ENCODE measurements at places on chromosomes 3 and 15. TPM values are rescaled to one million over a fixed set of nuclear protein-coding genes. Genes with fewer than 3 reads are reported as not detected.
A peak's percentile ranks its signal among the peaks of the same experiment; 100 is the strongest.

GRCh38 chr3:155449613-155450267 lies 156.3 kb upstream of the STRIT1 start:
- no peak for DNase-seq

GRCh38 chr3:47573190-47574172 lies 5.2 kb downstream of the CSPG5 start:
- DNase-seq: no peak

DNA sequence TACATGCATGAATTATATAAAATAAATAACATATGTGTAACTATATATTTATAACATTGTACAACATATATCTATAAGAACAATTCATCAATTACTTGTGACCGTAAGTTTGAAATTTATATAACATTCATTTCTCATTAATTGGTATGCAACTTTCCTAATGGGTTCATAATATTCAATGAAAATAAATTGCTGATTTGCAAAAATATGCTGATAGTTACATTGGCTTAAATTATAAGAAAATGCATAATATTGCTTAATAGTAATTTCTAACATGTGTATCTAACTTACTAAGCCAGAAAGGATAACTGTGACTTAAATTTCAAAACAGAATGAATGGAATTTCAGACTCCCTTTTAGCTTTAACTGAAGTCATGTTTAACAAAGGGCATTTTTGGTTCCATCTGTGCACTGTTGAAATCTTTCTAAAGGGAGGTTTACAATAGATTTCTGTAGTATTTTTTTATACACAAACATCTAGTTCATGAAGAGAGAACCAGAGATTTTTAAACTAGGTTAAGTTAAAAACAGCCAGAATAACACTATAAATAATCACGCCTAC lies 310.9 kb downstream of the TBC1D5 start:
- no peak for DNase-seq

DNA sequence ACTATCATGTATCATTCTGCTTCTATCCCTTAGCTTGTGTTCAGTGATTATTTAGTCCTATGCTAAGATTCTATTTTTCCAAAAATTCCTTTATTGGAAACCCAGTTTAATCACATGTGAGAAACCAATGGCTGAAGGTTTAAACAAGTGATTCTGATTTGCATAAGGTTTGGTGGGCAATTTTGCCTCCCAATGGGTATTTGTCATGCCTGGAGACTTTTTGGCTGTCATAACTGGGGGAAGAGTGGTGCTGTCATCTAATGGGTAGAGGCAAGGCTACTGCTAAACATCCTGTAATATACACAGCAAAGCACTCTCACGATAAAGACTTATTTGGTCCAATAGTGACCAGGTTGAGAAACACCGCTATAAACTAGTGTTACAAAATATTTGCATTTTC lies 148.7 kb downstream of the ALCAM start:
- DNase-seq: no peak

GRCh38 chr3:172031996-172032395 lies 7.4 kb upstream of the FNDC3B start:
- DNase-seq: no peak

GRCh38 chr3:137509354-137510045 lies 254.6 kb upstream of the SOX14 start:
- DNase-seq: no peak

GRCh38 chr15:35080226-35080625 lies 4.9 kb downstream of the NANOGP8 start:
- DNase-seq: no peak

DNA sequence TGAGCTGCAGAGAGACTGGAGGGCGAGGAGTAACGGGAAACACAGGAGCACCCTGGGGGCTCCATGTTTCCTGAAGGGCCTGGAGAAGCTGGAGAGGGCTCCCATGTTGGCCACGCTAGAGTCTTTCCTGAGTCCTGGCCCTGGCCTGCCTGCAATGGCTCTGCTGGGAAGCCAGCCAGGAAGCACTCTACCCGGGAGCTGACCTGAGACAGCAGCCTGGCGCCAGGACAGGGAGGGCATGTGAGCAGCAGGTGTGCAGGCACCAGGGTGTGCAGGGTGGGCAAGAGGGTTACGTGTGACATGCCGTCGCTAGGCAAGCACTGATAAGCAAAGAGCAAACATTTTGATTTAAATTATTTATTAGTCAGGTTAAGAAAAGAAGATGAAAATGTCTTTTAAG lies 301.4 kb downstream of the OCA2 start:
- DNase-seq: no peak

DNA sequence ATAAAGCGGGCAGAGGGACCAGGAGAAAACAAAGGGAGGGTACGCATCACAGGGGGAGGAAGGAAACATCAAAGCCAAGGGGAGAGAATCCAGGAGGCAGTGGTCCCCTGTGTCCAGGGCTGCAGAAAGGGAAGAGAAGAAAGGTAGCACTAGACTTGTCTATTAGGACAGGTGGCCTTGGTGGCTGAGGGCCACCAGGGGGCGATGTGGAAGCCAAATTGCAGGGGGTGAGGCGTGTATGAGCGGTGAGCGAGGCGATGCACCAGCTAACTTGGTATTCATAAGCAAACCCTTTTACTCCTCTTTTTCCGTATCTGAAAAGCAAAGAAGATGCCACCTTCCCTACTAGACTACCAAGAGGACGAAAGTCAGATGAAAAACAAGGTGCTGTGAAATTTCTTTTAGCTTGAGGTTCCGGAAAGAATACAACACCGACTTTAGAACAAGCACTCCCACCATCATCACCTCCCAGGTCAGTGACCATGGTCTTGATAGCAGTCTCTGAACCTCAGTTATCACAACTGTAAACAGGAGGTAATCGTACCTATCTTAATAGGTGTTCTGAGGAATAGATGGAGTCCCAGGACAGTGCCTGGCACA lies 654.4 kb upstream of the ADAMTS9 start:
- DNase-seq: no peak

- no peak for DNase-seq
These were observed 104.3 kb upstream of the ABHD17C start for GRCh38 chr15:80590761-80591355.

DNA sequence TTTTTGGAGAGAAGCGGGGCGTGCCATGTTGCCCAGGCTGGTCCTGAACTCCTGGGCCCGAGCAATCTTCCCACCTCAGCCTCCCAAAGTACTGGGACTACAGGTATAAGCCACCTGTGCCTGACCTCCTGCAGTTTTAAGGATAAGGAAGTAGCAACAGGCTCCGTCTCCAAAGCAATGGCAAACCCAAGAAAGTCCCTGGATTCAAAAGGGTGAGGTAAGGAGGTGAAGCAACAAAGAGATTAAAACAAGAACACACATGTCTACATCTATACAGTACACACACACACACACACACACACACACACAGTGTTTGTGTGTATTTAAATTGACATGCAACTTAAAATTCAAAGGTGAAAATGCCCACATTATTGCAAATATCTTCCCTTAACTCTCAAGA lies 58.9 kb downstream of the ABCC5 start:
- no peak for DNase-seq

- DNase-seq: no peak
These were observed 11.7 kb downstream of the ARHGEF26 start for GRCh38 chr3:154132777-154133375.

- no peak for DNase-seq
These were observed 235.6 kb upstream of the TGFBR2 start for GRCh38 chr3:30370681-30371271.

- no peak for DNase-seq
These were observed 100.7 kb downstream of the ANXA2 start for GRCh38 chr15:60297047-60297446.

- DNase-seq: no peak
These were observed 5.2 kb upstream of the PRKCD start for GRCh38 chr3:53155760-53156159.

DNA sequence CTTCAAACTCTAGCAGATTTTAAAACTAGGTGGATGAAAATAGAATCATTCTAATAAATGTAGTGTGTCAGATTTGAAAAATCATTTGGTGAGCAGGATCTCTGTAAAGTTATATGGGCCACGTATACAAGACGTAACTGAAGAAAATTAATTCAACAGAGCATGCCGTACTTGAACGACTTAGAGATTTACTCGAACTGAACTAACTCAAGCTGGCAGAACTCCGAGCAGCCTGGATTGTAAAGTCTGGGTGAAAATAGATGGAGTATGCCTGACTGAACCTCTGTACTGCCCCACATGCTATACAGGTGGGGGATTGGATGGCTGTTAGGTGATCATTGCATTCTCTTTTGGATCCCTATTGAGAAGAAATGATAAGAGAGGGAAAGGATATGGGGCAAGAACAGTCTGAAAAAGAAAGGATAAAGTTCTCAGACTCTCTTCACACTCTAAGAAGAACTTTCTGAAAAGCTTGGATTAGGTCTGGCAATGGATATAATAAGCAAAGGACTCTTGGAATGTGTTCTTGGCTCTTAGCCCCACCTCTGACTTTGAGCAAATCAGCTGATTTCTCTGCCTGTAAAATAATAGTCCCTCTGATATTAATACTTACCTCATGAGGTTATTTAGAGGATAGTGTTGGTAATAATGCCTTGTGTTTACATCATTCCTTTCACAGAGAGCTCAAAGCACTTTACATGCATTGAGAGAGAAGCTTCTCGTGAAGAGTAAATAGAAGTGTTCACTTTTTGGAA lies 147.5 kb downstream of the FILIP1L start:
- DNase-seq: no peak

- no peak for DNase-seq
These were observed 63.4 kb upstream of the FOXP1 start for GRCh38 chr3:71646971-71647370.

DNA sequence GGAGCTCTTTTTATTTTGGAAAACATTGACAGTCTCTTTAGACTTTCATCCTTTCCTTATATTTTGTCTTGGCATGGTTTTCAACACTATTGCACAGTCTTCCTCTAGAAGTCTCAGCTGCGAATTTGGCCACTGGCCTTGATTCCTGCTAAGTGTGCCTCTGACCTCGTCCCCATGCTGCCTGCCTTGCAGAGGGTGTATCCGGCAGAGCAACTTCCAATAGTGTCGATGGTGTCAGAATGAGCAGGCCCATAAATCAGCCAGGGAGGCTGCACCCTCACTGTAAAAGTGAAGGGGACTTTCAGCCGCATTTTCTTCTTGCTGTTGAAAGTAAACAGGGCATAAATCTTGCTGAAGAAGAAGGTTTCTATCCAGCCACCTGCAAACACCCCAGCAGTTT lies 336.7 kb upstream of the TRIM42 start:
- no peak for DNase-seq

- DNase-seq: no peak
These were observed 210.8 kb downstream of the CHST2 start for GRCh38 chr3:143330296-143330868.

DNA sequence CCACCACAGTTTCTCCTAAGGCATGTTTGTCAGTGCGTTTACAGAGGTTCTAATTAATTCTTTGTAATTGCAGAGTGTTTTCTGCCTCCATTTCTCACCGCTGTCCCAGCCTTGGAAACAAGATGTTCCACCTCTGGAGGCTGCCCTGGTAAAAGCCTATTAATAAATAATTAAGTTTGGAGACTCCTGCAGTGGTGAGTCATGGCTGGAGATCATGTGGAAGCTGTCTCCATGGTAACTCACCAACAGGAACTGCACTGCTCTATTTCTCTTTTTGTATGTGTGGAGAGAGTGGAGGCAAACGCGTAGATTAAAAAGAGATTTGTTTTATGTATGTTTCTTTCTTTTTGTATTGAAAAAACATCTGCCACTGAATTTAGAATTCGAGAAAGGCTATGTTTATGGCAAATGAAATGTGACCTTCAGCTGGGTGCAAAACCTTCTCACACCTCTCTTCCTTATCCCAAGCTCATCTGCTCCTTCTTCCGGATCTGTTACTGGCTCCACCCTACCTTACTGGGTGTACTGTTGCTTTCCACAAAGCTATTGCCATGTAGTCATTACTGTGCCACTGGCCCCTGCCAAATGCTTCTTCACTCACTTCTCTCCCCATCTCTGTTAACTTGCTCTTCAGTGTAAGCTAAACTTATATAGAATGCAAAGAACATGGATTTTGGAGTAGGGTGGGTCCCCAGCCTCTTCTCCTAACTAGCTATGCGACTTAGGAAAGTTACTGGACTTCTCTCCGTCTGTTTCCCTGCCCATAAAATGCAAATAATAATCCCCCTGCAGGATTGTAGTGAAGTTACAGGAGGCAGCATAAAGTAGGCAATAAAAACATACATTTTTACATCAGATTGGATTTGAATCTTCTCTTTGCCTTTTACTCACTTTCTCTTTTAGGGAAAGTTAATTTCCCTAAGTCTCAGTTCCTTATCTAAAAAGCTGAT lies 778.5 kb downstream of the NTRK3 start:
- peak; percentile 66 for DNase-seq

- no peak for DNase-seq
These were observed 11.5 kb downstream of the GATA2 start for GRCh38 chr3:128481438-128481942.

Gene SORD
- 40.1 TPM for polyA plus RNA-seq

Gene SERINC4
- polyA plus RNA-seq: not detected

Gene SSUH2
- polyA plus RNA-seq: 5.0 TPM

Gene SKOR1
- 0.25 TPM for polyA plus RNA-seq

Gene RTP3
- not detected for polyA plus RNA-seq

Gene SMARCC1
- polyA plus RNA-seq: 137 TPM

Gene SEMA3F
- 70.8 TPM for polyA plus RNA-seq

Gene TUSC7
- polyA plus RNA-seq: not detected

Gene ITIH1
- polyA plus RNA-seq: 0.35 TPM

Gene PPARG
- polyA plus RNA-seq: 28.2 TPM

Gene SLC22A13
- 3.4 TPM for polyA plus RNA-seq

Gene HIGD2B
- not detected for polyA plus RNA-seq
